CD4-positive, alpha-beta T cell treated with Interleukin-1 beta for 1 hour (primary cell): ENCODE measurements at places on chromosomes 1 and 21.

DNA sequence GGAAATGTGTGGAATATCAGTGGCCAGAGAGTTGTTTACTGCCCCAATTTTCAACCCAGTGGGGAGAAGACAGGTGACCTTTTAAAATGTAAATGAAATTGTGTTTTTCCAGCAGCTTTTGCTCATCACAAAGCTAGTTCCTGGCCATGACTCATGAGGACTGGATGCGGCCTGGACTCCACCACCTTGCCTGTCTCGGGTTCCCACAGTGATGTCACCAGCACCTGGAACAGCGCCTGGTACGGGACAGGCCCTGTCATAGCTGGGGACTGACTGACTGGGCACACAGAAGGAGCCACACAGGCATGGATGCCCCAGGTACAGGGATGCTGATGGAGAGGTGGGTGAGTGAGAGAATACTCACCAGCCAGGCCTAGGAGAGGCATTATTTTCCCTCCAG, 277.1 kb downstream of the AJAP1 start:
- DNase-seq = no peak

DNA sequence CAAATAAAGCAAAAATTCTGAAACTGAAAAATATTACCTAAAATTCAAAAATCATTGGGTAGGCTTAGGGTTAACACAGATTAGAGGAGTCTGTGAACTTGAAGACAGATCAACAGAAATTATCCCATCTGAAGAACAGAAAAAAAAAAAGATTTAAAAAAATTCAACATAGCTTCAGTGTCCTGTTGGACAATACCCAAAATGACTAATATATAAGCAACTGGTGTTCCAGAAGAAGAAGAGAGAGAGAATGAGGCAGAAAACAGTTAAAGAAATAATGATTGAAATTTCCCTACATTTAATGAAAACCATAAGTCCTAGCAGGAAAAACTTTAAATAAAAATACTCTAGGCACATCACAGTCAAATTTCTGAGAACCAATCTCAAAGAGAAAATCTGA, 31.5 kb downstream of the TMCO1 start:
- DNase-seq = no peak

GRCh38 chr1:231699784-231700183, 73.2 kb downstream of the DISC1 start:
- DNase-seq = no peak

GRCh38 chr1:204314893-204315658, 44.7 kb downstream of the PLEKHA6 start:
- no peak for DNase-seq

GRCh38 chr1:15885269-15885668, 37.8 kb downstream of the SPEN start:
- DNase-seq = no peak

DNA sequence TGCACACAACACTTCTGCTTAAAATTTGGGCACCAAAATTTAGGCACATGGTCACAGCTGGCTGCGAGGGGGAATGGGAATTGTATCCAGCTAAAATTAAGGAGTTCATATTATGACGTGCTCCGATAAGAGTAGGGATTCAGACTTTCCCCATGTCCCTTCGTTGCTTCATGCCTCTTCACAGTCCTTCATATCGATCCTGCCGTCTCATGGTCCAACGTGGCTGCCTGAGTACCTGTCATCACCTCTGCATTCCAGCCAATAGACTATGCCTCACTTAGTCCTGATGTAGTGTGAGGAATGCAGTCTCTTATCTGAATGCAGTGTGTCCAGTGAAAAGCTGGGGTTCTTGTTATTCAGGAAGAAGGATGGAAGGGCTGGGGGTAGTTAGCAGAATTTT, 108.6 kb downstream of the SIK1 start:
- no peak for DNase-seq

DNA sequence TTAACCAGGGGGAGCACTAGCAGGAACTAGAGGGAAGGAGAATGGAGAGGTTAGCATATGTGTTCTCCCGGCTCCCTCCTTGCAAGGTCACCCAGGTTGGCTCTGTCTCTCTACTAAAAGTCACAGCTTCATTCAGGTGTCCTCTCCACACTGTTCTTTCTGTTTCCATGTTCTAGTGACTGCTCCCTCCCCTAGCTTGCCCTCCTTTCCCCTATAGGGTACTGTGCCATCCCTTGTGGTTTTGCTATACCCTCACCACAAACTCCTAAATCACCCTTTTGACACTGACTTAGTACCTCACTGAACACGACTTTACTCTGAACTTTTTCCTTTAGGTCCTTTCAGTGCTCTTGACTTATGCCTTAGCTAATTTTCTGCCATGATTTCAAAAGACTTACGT, 389.3 kb downstream of the ST6GALNAC3 start:
- DNase-seq = no peak

DNA sequence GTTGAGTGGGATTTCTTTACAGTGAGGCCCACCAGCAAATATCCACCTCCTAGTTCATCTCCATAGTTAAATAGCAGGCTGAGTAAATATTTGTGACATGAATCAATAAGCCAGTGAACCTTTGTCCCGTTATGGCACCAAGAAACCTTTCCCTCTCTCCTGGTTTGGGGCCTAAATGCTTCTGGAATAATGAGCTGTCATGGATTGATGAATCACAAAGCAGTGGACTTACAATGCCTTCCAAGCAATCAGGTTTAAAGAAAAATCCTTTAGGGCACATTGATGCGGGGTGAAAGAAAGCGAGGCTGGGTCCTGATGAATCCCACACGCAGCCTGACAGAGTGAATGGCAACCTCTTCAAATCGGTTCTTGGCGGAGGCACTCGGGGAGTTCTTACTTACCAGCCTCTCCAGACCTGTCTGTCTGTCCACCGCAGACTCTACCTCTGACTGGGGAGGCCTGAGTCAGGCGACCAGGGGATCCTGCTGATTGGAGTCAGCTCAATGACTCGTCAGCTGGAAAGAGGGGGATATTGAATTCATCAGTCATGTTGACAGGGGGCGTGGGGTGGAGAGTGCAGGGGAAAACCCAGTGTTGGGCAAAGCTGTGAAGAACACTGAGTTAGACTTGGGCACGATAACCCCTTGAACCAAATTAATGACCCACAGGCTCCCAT, 247.3 kb downstream of the PLPP3 start:
- DNase-seq = no peak

- no peak for DNase-seq
These were observed 579.0 kb upstream of the ADAMTS5 start for GRCh38 chr21:27545754-27546349.

GRCh38 chr1:224727351-224728289, 111.5 kb downstream of the CNIH3 start:
- no peak for DNase-seq
